ENCODE measurements at places on chromosomes 16 and 17.

DNA sequence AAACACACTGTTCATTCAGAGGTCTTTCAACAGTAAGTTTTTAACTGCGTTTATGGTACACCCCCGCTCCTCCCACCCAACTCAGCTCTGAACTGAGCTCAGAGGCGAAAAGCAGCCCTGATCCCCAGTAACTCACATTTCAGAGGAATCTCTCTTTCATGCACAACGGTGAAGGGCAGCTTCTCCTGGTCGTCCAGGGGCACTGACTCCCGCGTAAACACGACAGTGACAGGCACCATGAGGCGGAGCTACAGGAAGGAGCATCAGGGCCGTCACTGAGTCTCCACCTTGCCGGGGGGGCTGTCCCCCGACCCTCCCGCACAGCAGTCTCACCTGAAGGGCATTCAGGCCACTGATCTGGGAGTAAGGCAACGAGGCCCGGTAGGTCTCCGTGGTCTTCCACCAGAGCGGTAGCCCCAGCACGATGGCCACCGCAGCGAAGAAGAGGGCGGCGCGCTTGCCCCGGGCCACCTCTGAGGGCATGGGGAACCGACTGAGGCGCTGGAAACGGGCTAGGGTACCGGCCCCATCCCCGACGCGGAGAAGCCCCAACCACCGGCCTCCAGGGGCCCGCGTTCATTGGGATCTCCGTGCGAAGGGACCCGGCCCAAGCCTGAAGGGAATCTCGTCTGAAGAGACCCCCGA lies 486 bp downstream of the PIGS start:
- DNase-seq, result peak; percentile 22

DNA sequence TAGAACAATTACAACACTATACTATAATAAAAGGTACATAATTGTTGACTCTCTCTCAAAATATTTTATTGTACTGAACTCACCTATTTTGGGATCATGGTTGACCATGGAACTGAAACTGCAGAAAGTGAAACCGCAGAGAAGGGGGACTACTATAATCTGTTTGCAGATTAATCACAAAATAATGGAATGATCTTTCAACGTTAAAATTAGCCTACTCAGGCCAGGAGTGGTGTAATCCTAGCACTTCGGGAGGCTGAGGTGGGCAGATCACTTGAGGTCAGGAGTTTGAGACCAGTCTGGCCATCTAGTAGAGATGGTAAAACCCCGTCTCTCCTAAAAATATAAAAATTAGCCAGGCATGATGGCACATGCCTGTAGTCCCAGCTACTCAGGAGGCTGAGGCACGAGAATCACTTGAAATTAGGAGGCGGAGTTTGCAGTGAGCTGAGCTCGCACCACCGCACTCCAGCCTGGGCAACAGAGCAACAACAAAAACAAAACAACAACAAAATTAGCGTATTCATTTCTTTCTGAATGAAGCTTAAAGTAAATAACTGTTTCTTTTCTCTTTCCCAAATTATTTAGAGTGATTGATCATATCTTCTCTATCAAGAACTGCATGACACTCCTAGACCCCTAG lies 45.6 kb downstream of the IKZF3 start:
- DNase-seq, result no peak

DNA sequence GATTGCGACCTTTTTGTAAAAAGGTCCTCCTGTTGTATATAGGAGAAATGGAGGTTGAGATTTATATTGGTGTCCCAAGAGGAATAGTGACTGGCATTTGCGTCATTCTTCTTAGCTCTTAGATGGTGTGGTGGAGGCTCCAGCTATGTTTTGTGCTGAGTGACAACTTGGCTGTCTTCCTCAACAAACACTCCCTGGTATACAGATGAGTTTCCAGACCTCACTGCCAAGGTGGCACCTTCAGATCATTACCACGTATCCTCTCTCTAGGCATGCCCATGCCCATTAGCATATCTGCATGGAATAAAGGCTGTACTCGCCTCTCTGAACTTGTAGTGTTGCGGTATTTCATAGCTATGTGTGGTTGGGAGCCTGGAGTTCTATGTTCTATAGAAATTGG lies 120.0 kb downstream of the MAP2K4 start:
- no peak for DNase-seq

DNA sequence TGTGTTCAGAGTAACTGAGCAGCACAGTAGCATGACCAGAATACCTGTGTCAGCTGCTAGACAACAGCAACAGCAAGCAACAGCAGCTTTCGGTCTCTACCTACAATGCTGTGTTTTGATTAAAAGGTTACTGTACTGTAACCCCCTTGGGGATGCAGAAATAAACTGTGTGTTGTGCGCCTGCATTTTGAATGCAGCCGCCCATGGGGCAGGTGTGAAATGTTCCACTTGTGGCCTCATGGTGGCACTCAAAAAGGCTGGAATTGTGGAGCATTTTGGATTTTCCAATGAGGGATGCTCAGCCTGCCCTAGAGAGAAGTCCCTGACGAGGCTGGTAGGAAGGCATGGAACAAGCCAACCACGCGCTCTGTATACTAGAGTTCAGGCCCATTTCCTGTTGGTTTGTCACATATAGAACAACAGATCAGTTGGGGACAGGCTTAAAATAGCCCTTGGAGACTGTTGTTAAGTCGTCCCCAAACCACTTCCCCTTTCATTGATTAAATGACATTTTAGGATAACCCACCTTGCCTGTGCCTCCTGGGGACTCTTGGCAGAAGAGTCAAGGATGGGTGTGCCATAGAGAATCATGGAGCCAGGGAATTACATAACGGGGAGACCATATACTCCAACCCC lies 27.1 kb downstream of the SCPEP1 start:
- no peak for DNase-seq

DNA sequence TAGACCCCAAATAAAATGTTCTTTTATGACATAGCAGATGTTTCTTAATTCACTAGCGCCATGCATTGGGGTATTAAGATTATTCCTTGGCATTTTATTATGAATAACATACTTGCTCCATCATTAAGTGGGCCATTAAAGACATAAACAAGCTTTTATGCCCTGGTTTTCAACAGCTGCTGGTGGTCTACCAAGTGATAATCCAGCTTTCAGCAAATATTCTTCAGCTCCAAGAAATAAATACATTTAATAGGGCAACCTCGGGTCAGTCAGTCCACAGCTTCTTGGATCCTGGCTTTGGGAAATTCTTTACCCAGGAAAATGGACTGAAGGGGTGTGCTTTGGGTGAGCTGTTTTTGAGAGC lies 217.3 kb upstream of the IRX3 start:
- DNase-seq, result no peak

Data from activated T-helper 1 cell treated with anti-CD3 and anti-CD28 coated beads, Interleukin-2, amount 50 U/mL, for 16 hours (primary cell).